Right cardiac atrium (tissue), 5 donors: ENCODE measurements at places on chromosomes 11 and 22. TPM values are rescaled to one million over a fixed set of nuclear protein-coding genes. Genes with fewer than 3 reads are reported as not detected.

Gene OR2AT4
- not detected for total RNA-seq

Gene ANO1
- total RNA-seq: 7.9 TPM

- no peak for DNase-seq
Measured at GRCh38 chr11:64967375-64967774, 4.5 kb downstream of the MAJIN start.

DNA sequence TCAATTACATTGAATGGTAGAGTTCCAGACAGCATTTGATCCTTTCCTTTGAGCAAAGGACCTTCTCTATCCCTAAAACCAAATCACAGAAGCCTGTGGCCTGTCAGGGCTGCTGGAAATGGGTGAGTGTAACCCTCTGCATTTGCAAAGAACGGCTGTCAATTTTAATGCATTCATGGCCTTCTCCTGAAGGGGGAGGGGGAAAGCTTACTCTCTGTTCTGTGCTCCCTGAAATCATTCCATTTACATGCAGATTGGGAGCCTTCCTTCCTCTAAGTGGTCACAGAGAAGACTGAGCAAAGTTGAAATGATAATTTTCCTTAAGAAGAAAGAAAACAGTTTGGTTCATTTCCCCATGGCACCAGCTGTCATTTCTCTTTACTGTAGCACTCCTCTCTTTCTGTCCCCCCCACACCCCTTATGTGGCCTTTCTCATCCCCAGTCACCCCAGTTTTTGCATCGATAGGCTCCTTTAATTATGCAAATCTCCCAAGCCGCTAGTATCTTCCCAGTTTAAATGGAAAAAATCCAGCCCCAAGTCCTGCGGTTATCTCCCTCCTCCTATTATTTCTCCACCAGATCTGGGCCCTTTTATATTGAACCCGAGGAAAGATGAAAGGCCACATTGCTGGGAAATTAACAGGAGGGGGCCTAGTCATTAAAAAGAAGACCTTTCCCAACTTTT is 109.4 kb upstream of the KIRREL3 start:
- DNase-seq: no peak

DNA sequence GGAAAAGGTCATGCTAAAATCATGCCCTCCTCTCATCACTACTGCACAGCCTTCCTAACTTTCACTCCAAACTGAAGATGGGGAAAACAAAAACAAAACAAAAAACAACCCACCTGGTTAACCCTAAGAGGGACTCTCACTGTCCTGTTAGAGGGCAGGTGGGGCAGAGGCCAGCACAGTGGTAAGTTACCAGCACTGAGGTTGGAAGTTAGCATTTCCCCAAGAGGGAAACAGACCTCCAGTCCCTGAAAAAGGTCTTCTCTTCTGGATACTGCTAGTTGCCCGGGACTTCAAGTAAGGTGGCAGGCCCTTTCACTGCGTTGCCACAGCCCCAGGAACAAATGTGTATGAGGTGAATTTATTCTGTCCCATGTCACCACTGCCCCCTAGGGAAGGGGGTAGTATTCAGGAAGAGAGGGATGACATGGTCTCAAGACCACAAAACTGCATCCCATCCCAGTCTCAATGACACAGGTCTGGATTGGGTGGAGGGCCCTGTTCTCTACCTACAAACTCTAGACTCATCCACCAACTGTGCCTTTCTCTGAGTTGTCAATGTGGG is 792 bp upstream of the ADAMTS8 start:
- no peak for DNase-seq

DNA sequence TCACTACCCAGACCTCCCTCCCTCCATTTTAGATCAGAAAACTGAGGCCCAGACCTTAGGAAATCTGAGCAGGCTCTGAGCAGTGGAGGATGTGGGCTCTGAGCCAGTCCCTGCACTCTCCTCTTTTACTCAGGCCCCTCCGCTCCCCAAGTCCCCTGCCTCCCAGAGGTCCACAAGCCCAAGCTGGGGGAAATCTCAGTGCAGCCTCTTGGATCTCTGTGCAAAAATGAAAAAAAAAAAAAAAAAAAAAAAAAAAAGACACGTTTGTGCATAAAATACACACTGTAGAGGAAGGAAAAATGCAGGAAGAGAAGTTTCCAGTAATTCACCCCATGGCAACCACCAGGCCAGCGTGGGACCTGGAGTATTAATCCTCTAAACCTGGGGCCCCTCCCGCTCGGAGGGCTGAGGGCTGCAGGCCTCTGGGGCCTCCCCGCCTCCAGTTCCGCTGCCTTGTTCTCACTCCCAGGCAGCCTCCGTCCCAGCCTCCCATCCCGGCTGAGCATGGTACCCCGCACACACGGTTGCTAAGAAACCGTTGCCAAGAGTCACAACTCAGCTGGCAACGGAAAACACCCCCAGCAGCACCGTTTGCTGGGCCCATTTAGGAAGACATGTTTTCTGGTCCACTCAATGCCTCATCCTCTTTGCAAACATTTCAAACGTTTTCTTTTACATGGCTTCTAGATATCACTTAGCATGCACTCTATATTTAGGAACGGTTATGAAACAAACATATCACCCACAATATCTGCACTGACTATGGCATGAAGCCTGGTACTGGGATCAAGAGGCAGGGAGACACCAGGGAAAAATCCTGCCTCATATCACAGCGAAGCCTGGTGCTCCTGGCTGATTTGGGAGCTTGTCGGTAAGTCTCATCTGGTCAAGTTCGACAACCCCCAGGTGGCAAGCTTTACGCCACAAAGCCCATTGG is 227.5 kb downstream of the CTTN start:
- DNase-seq: no peak

GRCh38 chr22:50586416-50586815 is 3.8 kb upstream of the CHKB start:
- no peak for DNase-seq

DNA sequence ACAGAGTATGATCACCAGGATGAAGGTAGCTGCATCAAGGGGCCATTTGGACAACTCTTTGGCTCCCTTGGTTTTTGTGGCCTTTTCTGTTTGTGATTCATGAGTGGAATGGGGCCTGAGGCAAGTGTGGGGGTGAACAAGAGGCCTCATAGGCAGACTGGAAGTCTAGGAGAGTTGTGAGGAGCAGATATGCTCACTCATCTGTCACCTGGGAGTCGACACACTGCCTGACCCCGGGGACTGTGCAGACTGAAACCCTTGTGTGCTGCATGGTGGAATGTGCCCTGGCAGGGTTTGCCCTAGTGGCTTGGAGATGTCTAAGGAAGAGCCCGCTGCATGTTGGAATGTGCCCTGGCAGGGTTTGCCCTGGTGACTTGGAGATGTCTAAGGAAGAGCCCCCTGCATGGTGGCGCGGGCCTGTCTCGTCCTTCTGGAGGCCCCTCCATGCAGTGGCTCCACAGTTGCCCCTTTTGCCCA is 60.0 kb downstream of the MED15 start:
- peak; percentile 18 for DNase-seq

GRCh38 chr11:130008326-130008725 is 5.7 kb upstream of the PRDM10 start:
- no peak for DNase-seq

GRCh38 chr22:22431271-22432220 is 77.0 kb downstream of the ZNF280B start:
- peak; percentile 67 for DNase-seq

DNA sequence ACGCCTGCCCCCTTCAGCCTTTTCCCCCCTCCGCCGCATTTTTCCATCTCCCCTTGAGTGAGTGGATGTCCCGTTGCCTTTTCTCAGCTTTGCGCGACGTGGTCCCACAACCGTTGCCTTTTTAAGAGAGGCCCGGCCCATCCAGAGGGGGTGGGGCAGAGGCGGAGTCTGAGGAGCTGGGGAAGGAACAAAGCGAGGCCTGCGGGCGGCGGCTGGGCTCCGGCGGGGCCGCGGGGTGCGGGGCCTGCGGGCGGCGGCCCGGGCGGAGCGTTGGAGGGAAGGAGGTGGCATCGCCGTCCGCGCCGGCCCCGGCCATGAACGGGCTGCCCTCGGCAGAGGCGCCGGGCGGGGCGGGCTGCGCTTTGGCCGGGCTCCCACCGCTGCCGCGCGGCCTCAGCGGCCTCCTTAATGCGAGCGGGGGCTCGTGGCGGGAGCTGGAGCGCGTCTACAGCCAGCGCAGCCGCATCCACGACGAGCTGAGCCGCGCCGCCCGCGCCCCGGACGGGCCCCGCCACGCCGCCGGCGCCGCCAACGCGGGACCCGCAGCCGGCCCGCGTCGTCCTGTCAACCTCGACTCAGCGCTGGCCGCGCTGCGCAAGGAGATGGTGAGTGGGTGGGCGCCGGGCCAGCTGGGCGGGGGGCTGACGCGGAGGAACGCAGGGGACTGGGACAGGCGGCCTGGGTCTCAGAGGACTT is at the start of gene FAM89B:
Gene FAM89B, plus strand, starts transcription at position 183 of the 696 bp plus-strand sequence. Its CDS starts 132 bp downstream, at position 315.
- peak; percentile 94 for DNase-seq

GRCh38 chr11:1502954-1503707 is 16.6 kb upstream of the MOB2 start:
- DNase-seq: peak; percentile 81

DNA sequence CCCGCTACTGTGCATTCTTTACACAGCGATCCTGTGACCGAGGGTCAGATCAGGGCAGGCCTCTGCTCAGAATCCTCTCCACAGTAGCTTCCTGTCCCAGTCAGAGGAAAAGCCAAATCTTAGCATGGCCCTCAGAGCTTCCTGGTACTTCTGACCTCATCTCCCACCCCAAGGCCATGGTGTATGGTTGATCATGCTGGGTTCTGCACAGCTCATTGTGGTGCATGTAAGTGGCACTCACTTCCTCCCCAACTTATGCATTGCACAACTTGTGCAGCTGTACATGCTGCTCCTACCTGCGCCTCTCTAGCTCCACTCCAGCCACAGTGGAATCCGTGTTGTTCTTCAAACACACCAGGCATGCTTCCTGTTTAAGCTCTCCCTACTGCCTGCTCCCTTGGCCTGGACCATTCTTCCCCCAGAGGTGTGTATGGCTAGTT is 20.3 kb downstream of the BMAL1 start:
- no peak for DNase-seq

DNA sequence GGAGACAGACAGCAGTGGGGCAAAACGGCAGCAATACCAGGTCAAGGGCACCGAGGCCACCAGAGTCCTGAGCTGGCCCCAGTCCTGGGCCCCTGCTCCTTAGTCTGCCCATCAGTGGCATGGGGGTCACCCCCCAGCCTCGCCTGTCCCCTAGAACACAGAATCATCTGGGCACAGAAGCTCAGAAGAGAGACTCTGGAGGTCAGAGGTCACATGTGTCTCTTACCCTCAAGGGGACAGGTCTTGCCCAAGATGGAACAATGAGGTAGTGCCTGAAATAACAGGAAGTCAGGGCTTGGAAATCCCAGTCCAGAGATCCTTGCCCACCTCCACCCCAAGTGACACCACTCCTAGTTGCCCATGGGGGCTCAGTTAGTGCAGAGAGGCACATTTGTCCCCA is 20.6 kb downstream of the PDE2A start:
- peak; percentile 4 for DNase-seq

- DNase-seq: no peak
Measured at GRCh38 chr11:110529043-110529442, 99.3 kb downstream of the FDX1 start.

DNA sequence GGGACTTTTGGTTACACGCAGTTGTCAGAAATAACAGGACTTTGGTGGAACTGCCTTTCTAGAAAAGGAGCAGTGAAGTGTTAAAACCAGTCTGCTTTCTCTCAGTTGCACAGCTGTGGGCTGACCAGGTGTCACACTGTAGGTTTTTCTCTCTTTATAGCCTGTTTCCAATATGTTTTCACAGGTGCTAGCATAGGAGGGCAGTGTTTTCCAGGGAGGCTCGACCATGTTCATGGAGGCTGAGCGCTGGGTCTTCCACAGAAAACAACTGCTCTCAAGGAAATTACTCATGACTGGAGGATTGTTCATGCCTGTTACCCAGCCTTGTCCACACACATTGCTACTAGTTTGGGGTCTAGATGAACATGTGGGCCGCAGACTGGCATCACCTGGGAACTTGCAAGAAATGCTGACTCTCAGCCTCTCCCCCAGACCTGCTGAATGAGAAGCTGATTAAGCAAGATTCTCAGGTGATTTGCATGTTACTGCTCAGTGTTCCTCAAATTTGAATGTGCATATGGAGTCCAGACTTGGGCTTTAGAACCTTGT is 157.7 kb downstream of the MAML2 start:
- DNase-seq: no peak
